ENCODE measurements at places on chromosomes 6 and 20.

DNA sequence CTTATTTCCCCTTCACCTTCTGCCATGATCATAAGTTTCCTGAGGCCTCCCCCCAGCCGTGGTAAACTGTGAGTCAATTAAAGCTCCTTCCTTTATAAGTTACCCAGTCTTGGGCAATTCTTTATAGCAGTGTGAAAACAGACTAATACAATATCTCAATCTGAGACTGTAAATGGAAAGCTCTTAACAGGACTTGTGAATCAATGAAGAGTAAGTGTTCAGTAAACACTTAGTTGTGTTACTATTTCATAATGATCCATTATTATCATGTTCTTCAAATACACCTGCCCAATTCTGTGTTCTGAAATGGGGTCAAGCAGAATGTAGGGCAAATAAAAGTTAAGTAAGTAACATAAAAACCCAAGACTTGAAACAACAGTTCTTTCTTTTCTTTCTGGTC lies 266.2 kb downstream of the TENT5A start:
- no peak for DNase-seq

GRCh38 chr6:76694795-76695194 lies 622.3 kb upstream of the IMPG1 start:
- DNase-seq: no peak

DNA sequence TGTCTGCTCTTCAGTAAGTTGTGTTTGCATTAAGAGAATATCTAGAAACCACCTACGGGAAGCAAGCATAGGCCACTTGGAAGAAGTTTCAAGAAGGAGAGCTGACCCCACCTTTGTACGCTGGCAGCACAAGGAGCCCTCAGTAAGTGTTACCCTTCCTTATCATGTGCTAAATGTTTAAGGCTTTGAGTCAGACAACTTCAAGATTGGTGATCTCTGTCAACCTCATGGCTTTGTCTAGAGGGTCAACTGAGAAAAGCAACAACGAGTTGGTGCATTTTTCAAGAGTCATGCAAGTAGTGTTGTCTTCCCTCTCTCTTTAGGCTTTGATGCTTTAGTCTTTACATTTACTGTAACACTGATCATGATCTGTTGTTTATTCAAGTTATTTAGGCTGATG lies 53.2 kb upstream of the SPTLC3 start:
- DNase-seq: no peak

DNA sequence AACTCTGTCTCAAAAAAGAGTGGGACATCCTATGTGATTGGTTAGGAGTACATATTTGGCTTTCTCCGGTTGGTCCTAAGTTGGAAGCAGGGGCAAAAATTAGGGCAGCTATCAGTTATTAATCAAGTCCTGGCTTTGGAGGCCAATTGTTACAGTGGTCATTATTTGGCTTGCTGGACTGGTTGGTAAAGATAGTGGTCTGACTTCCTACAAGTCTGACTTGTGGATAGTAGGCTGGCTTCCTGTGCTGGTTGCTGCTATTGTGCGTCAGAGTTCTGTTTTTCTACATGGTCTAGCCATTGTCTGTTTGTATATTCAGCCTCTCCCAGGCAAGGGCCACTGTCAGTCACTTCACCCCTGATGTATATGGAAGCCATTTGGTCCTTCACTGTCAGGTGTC lies 7.0 kb downstream of the ACOT8 start:
- DNase-seq: no peak

GRCh38 chr20:2879146-2879545 lies 5.9 kb downstream of the PTPRA start:
- no peak for DNase-seq

DNA sequence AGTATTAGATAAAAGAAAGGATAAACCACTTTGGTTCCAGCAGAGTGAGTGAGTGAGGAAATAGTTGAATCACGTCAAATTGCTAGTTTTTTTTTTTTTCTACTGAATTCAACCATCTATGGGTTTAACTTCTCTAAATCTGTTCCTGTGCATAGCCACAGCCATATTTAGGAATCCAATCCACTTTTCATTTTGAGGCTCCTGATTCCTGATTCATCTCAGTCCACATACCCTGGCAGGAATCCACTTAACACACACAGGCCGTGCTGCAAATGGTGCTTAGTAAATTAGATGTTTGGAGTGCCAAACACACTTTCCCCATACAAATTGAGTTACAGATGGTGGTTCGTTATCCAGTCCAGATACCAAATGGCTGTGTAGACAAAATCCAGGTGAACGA lies 220.3 kb downstream of the ALDH8A1 start:
- no peak for DNase-seq

Measured in stimulated activated CD4-positive, alpha-beta T cell treated with anti-CD3 and anti-CD28 coated beads, Interleukin-2, amount 100 ng/mL, for 4 hours (primary cell).